Stimulated activated CD4-positive, alpha-beta T cell treated with anti-CD3 and anti-CD28 coated beads, Interleukin-4, amount 100 ng/mL, for 1 hour (primary cell): ENCODE measurements at places on chromosomes 2 and 18.

- no peak for DNase-seq
These were observed 112.9 kb upstream of the STK17B start for GRCh38 chr2:196284144-196284844.

GRCh38 chr2:10909996-10910341 is 1.8 kb upstream of the KCNF1 start:
- no peak for DNase-seq

DNA sequence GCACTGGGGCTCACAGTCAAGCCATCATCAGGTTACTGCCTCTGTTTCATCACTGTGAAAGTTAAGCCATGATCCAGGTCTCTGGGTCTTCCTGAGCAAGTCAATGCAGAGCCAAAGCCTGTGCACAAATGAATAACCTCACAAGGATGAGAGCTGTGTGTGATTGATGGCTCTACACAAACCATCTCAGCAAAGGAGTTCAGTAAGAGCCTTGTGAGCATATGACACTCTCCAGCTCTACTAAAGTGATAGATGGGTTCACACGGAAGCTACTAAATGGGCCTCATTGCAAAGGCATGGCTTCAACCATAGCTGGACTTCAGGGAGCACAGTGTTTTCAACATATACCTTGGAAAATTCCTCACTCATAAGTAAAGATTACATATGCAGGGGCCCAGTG is 101.5 kb downstream of the AFF3 start:
- DNase-seq = no peak

GRCh38 chr2:128403814-128404708 is 85.4 kb upstream of the HS6ST1 start:
- no peak for DNase-seq

DNA sequence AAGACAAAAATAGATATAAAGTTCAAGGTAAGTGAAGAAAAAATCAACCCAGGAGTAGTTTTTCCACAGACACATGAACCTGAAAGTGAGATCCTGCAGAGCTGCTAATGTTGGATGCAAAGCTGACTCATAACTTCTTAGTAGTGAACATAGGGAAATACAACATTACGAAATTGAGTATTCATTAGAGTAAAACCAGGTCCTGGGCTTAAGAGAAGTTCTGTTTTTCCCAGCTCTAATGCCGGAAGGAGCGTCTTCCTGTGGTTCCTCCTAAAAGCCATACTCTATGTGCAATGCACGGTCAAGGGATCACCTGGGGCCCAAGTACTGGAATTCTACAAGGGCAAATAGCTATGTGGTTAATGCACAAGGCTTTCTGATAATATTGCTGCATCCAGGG is 141.7 kb downstream of the RBMS1 start:
- no peak for DNase-seq

DNA sequence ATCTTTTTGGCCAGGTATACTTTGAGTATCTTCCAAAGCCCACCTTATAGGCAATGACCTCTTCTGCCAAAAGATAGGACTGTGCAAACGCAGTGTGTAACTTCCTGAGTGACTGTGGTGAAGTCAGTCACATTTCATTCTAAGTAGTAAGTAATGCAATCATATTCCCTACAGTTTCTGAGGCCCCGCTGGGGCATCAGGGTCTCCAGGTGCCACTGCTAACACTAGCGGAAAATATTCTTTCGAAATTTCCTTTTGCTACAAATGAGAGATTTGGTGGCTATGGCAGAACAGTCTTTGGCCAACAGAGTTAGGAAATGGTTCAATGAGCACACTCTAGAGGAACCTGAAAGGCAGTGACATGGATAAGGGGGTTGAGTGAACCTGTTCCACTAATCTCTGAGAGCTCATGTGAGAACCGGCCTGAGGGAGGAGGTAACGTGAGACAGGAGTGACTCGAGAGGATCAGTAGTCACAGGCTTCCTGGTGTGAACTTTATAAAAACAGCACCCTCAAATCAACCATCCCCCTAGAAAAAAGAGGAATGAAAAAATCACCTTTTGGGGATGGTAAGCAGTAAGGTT is 102.6 kb upstream of the LPIN2 start:
- no peak for DNase-seq

GRCh38 chr2:7905756-7906155 is 776.1 kb upstream of the ID2 start:
- DNase-seq = no peak

DNA sequence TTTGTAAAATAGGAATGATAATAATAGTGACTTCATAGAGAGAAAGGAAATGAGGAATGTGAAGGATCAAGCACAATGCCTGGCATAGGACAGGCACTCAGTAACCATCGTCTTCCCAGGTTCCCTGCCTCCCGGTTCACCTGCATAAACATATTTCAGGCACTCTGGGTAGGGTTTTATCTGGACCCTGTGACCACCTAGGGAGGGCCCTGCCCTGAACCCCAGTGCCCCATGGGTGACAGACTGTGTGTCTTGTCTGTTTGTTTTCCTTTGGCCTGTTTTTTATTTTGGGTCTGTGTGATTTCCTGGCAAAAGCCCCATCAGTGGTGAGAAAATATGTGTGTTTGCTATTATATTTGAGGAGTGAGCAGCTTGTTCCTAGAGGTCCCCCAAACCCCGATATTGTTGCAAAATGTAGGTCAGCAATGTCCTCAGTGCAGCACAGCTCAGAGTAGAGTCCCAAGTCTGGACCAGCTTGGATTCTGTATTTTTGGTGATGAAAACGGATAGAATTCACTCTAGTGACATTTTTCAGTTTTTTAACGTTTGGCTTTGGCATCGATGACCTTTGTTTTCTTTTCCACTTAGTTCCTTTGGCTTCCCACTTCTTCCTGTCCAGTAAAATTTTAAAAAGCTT is 9.6 kb upstream of the NT5C1B start:
- no peak for DNase-seq

GRCh38 chr18:13070460-13070859 is 79.3 kb downstream of the CEP192 start:
- no peak for DNase-seq

GRCh38 chr18:3444954-3445353 is 5.0 kb upstream of the TGIF1 start:
- DNase-seq = no peak

DNA sequence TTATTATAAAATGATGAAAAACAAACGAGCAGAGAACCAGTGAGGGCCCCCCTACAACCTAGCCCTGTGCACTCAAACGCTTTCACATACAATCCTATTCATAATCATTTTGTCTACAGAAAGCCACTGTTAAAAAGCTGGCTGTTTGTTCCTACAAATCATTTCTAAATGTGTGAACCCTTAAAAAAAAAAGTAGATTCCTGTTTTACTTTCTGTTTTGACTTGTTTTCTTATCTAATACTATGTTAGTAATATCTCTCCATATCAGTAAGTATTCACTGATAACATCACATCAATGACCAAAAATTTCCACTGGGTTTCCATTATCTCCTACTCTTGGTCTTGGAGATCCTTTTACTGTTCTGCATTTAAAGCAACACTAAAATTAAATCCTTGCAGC is 128.8 kb upstream of the TTC39C start:
- no peak for DNase-seq

- no peak for DNase-seq
These were observed 106.0 kb downstream of the DTNB start for GRCh38 chr2:25567406-25567805.

- no peak for DNase-seq
These were observed 458.7 kb upstream of the HS6ST1 start for GRCh38 chr2:128777196-128778035.

- DNase-seq = no peak
These were observed 40.9 kb downstream of the ARID5A start for GRCh38 chr2:96577501-96577900.

DNA sequence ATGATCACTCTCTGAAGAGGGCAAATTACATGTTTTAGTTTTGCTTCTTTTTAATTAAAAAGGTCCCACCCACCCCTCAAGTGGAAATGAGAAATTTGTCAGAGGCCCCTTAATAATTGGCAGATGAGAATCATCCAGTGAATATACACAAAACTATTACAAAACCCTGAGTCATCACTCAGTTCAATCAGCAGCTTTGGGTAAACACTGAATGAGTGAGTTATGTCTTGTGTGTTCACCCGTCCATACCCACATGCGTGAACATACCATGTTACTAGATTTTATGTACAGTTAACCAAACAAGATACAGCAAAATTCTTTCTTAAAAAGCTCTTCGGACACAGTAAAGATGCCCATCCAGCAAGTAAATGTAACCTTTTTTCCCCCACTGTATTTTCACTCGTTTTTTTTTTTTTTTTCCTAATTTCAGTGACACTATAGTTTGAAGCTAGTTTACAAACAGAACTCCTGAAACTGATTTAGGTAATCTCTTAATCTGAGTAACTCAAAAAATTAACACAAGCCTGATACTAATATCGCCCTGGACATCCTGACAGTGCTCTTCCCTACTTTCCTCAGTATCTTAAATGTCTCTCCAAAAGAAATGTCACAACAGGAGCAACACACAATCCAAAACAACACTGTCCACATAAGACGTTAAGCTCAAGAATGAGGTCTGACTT is 1.4 kb downstream of the PSME4 start:
- DNase-seq = no peak

GRCh38 chr2:69995511-69995910 is 34.1 kb upstream of the ASPRV1 start:
- no peak for DNase-seq

DNA sequence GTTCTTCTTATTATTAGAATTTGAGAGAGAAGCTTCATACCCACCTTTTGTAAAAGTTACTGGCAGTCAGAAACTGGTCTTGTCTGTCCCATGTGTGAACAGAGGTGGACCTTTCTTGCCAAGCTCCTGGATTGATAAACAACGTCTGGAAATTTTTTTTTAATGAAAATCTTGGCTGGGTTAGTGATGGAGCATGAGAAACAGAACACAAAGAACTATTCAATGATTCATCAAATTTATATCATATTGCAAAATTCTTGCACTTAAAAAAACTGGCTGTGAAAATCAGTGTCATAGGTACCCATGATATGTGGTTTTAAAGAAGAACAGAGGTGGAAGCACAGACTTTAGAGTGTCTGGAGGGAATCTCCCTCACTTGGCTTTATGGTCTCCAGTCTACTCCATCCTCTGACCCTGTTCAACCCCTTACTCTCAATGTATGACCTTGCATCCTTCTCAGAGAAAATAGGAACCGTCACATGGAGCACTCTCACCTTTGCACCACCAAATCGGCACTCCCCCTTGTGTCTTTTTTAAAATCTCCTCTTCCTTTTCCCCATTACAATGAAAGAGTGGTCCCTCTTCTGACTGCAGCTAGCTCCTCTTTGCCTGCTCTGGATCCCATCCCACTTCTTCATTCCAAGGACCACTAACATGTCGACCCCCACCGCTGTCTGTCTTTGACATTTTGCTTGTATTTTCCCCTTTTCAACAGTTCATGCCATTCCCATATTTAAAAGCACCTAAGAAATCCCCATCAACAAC is 58.2 kb downstream of the COPS8 start:
- no peak for DNase-seq

DNA sequence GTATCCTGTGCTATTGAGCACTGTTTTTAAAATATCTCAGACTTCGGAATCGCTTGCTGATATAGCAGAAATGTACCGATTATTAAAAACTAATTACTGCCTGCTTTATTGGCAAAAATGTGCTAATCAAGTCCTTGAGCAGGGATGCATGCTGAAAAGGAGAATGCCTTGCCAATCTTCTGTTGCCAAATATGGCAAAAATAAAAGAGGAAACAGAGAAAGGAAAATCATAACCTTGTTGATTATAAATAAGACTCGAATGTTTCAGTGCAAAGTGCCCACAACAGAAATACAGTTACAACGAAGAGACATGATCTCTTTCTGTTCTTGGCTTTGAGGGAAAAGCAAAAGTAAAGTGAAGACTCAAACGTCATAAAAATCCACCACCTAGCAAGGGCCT is 248.5 kb downstream of the TMEM182 start:
- DNase-seq = no peak

GRCh38 chr2:237627441-237628246 is at the start of gene LRRFIP1:
LRRFIP1 (plus strand) TSS chr2:237627587; CDS start chr2:237627645, 58 bp downstream.
- peak; percentile 40 for DNase-seq

DNA sequence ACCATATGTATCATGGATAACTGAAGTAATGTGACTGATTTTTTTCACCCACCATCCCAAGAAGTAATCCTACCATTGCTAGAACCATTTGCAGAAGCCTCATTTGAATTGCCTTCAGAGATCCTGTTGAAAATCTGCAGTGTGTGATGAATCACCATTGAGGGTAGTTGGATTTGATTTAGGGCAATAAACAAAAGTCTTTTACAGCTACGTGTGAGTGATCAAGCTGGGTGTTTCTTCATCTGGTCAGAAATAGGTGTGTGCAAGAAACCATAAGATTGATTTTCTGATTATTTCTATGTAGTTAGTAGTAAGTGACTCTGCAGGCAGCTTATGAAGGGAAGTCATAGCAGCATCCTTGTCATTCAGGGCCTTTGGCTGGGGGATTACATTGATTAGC is 159.6 kb downstream of the MGAT5 start:
- no peak for DNase-seq

GRCh38 chr18:37453752-37454151 is 111.8 kb downstream of the CELF4 start:
- no peak for DNase-seq

GRCh38 chr18:55422456-55423180 is 165.4 kb downstream of the TCF4 start:
- no peak for DNase-seq

GRCh38 chr2:29115797-29116781 is 874 bp downstream of the CLIP4 start:
- peak; percentile 64 for DNase-seq

- no peak for DNase-seq
These were observed 215.7 kb downstream of the MGAT5 start for GRCh38 chr2:134469516-134470115.

DNA sequence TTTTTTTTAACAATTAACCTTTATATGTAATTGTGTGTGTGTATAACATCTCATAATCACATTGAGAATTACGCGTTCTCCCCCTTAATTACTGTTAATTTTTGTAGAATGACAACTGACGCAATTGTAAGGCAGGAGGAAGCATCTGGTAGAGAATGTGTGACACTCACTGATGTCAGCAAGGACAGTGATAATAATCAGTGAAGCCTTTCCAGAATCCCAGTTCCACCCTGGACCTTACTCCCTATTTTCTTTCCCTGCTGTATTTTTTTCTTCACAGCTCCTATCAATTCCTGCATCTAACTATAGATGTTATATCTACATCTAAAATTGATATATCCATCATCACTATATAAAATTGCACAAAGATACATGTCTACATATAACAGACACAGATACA is 16.1 kb upstream of the STRN start:
- no peak for DNase-seq

- DNase-seq = no peak
These were observed 1389.1 kb upstream of the TMEFF2 start for GRCh38 chr2:193583638-193584400.
